Skin of body (tissue), 3 donors: ENCODE measurements at places on chromosomes 12 and 14. TPM values are rescaled to one million over a fixed set of nuclear protein-coding genes. Genes with fewer than 3 reads are reported as not detected.

DNA sequence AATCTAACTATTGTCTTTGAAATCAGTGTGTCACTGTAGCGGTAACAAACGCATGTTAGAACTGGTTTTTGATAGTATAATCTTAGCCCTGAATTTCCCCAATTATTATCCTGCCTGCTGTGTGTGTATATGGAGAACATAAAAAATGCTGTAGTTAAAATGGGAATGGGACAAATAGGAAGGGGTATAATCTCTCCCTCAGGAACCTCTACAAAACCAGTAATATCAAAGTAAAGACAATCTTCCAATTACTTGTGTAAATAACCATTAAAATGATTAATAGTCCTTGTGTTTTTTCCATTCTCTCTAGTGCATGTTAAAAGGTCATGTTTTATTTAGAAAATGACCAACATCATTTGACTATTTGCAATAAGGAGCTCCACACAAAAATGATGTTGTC lies 200.1 kb upstream of the TMTC1 start:
- no peak for DNase-seq

Gene AQP6
- 0.20 TPM for total RNA-seq

Gene USP44
- 0.99 TPM for total RNA-seq

- DNase-seq: no peak
These were observed 16.7 kb upstream of the AQP2 start for GRCh38 chr12:49933796-49934195.

DNA sequence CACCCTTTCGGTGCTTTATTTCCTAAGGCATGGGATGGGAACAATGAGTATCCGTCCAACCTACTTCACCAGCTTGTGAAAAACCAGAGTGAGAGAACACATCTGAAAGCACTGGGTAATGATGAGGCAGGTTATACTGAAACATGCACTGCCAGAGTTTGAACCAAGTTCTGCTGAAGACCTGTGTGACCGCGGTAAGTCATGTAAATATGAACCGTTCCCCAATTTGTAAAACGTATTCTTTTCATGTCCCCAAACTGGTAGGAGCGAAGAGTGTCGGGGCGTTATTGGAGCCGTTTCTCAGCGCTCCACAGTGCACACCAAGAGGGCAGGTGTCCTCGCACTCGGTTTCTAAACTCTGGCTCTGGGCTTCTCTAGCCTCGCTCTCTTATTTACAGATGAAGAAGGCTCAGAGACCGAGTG lies 788 bp upstream of the NGDN start:
- DNase-seq: no peak

DNA sequence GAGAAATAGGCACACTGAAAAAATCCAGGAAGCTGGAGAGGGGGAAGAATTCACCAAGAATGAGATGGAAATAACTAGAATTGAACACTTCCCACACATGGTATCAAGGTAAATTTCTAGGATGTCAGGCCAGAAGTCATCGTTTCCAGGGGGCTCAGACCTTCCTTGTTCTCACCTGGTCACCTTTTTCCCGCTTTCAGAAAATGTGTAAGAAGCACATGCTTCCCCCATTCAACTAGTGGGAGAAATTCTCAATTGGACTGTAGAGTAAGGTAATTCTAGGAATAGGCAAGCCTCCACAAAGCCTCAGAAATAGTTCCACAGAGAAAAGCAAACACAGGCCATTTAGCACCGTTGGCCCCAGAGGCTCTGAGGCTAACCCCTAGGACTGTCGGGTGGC lies 2.8 kb upstream of the PTMS start:
- DNase-seq: no peak

DNA sequence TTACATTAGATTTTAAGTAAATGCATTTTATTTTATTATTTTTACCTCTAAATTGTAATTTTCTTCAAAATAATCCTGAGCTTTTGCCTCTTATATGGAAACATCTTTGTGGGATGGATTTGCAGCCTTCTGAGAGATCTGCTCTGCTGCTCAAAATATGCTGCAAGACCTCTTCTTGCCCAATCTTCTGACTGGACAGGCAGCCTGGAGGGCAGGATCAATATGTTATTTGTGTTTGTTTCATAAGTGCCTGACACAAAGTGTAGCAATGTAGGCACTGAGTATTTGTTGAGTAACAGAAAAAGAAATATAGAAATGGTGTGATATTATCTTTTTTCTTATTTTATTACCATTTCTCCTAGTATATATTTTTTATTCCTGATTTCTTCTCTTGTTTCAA lies 1106.9 kb downstream of the TMTC2 start:
- DNase-seq: no peak

DNA sequence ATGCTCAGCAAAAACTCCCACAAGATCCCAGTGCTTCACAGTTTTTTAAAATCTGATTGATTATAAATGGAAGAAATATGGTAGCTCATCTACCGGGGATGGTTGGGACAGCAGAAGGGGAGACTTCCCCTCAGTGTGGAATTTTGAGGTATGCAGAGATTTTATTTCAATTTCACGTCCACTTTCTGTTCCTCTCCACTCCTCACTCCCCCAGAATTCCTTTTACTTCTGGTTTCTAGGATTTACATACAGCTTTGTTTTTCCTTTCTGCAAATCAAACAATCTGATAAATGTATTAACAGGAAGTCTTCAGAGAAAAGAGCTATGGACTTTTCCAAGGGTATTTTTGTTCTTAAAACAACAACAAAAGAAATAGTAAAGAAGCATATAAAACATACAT lies 181.5 kb upstream of the ARHGAP5 start:
- no peak for DNase-seq

DNA sequence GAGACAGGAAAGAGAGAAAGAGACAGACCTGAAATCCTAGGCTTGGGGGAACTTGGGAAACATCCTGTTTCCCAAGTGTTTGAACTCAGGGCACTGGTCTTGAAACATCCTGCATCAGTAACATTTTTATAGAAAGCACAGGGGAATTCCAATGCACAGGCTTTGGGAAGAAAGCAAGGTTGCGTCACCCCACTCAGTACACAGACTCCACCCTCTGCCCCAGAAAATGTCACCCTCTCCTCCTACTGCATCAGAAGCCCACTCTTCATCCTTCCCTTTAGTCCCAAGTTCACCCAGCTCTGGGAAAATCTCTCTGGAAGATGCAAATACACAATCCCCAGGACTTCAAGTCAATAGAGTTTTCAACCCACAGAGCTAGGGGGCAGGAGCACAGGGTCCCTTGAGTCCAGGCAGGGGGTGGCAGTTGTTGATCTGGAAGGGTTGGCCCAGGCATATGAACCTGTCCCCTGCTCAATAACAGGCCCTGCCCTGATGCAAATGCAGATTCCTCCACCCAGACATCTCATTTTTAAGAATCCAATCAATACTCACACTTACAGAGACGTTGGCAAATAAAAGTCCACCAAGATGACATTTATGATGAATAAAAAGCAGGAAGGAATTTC lies 1.7 kb downstream of the RDH16 start:
- no peak for DNase-seq

Gene LBHD2
- not detected for total RNA-seq

Gene TGM1
- total RNA-seq: 26.1 TPM

DNA sequence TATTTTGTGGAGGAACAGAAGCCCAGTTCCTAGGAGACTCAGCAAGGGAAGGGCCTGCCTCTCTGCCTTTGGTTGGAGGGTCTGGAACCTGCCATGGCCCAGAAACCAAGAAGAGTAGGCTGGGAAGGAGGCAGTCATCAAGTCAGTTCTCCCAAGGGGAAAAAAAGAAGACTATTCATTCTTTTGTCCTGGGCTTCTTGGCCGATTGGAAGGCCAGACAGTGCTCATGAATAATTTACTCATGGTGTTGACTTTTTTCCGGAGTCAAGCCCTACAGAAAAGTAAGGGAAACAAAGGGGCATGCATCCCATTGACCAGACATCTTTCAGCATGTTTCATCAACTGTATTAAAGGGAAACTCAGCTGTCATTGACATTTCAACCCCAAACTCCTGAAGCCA lies 168.1 kb downstream of the PRKCH start:
- DNase-seq: no peak

DNA sequence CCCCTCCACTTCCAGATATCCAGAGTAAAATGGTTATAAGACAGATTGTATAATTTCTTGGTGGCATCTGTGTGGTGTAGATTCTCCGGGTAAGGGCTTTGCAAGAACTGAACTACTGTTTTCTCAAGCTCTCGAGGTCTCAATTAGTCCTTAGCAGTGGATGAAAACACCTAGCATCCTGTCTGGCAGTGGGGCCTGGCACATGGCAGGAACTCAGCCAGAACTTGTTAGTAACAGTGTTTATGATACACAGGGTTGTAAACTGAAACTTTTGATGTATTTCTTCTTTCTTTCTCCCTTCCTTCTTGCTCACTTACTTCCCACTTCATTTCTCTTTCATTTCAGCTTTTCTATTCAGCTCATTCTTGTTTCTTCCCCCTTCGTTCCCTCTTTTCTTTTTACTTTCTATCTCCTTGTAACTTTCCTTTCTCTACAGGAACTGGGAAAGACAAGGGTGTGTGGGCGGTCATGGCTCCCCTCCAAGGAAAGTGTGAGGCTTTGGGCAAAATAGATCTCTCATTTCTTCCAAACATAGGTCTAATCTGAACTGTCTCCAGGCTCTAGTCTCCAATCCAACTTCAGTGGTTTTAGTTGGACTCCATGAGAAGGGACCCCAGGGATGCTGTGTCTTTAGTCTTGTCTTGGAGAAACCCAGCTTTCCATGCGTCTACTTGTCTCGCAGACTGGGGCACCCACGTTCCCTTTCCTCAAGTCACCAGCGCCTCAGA lies 159.7 kb downstream of the PAH start:
- peak; percentile 79 for DNase-seq

DNA sequence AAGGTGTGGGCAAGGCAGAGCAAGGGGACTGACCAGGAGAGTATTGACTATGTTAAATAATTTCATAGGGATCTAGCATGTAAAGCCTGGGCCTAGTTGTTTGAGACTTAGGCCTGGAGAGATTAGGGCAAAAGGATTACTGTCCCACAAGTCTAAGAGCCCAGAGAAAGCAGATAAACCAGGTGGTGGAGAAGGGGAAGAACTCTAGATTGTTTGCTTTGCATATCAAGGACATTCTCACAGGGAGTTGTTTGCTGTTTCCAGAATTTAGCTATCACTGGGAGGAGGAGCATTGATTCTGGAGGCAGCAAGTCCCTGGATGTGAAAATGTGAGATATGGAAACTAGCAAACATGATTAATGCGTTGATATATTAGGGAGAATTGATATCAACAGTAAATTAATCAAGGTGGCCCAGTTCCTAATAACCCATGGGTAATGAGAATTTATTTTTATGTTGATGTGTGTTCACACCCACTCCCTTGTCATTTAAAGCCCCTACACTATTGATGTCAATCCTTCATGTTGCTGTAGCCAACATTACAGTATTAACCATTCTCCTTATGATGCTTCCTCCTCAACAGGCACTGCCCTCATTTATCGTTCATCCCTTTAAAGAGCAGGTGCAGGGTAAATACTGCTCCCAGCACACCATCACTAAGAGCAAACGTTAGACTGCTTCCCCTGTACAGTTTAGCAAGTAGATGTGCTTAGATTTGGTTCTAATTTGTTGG lies 1666.7 kb upstream of the FLRT2 start:
- no peak for DNase-seq

- no peak for DNase-seq
These were observed 15.0 kb upstream of the TMEM30B start for GRCh38 chr14:61296151-61296550.

DNA sequence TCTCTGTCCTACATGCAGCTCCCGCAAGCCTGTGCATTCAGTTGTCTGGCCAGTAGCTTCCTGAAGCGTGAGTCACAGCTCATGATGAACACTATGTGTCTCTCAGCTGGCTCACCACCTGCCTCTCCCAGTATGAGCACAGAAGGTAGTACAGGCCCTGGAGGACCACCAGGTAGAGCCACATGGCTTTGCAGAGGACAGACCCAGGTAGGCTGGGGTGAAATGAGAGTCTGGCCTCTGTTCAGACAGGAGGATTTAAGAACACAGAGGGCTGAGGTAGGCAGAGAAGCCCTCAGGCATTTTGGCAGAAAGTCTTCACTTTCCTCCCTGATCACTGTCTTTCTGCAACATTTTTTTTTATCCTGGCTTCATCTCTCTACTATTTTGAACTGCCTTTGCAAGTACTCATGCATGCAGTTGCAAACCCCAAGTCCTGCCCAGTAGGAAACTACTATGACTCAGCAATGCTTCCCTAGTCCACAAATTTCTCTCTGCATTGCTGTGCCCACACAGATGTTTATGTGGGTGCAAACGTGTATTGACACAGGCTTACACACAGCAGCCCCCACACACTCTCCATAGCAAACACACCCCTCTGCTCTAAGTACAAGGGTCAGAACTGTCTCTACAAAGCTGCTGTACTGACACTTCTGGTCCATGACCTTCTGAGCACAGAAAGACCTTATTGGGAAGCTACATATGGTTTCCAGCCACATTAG lies 7.2 kb upstream of the SDR9C7 start:
- DNase-seq: no peak

DNA sequence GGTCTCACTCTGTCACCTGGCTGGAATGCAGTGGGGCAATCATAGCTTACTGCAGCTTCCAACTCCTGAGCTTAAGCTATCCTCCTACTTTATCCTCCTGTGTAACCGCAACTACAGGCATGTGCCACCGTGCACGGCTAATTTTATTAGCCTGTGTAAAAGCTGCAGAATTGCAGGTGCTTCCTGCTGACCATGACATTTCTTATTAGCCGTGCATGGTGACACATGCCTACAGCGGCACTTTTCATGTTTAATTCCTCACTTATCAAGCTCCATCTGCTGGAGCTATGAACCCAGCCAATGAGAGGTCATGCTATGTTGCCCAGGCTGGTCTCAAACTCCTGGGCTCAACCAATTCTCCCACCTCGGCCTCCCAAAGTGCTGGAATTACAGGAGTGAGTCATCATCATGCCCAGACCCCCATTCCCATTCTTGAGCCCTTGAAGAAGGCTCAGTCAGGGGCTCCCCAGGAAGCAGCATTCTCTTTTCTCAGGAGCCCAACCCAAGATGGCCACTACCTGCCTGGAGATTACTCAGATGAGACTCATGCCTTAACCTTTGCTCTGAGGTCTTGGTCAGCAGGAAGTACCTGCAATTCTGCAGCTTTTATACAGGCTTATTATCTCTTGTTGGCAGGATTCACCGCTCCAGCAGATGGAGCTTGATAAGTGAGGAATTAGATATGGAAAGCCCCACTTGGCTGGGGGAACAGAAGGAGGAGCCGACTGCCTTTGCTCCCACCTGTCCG lies 503.2 kb downstream of the MED13L start:
- no peak for DNase-seq

Gene PTPRQ
- total RNA-seq: 0.49 TPM

Gene TMEM179
- 0.39 TPM for total RNA-seq

- no peak for DNase-seq
These were observed 13.3 kb downstream of the DNM1L start for GRCh38 chr12:32692358-32692757.

GRCh38 chr12:94832780-94833681 lies 170.5 kb downstream of the NDUFA12 start:
- no peak for DNase-seq

Gene TPH2
- total RNA-seq: not detected

- no peak for DNase-seq
These were observed 1.2 kb upstream of the NEMP1 start for GRCh38 chr12:57079821-57080220.

Gene A2ML1
- 46.5 TPM for total RNA-seq

GRCh38 chr14:52076334-52076733 lies 7.5 kb upstream of the NID2 start:
- no peak for DNase-seq
